A549 (cell line): ENCODE measurements at places on chromosomes 5 and 9.

GRCh38 chr9:76571743-76572146 lies 112.8 kb downstream of the GCNT1 start:
- DNase-seq: no peak

DNA sequence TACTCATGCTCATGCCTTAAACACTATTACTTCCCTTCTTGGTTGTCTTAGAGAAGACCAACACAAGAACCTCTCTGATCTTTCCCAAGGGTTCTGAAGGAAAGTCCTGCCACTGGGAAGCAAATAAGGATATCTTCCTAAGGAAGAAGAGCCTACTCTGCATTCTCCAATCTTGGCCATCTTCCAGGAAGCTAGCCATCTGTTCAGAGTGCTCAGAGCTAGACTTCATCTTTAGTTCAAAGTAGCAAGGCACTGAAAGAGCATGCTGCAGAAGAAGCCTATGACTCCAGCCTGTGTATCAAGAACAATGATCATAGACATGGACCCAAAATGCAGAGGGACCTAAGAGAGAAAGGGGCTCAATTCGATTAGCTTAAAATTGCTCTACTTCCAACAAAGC lies 114.7 kb downstream of the KIAA0825 start:
- no peak for DNase-seq

GRCh38 chr5:160685695-160686094 lies 166.3 kb downstream of the ATP10B start:
- DNase-seq: peak; percentile 9

DNA sequence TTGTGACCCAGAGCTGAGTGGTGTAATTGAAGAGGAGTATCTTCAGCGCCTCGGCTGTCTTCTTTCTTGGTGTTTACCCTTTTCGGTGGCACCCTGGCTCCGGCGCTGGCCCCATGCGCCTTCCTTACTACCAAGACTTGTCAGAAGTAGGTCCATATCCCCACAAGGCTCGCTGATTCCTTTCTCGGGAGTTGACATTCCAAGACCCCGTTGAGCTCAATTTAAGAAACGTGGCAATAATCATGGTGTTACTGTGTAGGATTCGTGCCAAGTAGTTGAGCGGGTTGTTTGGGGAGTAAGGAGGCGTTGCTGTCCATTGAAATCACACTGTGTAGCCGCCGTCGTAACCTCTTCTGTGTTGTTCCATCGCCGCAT lies 795 bp downstream of the NDUFAF2 start:
- DNase-seq: peak; percentile 25

DNA sequence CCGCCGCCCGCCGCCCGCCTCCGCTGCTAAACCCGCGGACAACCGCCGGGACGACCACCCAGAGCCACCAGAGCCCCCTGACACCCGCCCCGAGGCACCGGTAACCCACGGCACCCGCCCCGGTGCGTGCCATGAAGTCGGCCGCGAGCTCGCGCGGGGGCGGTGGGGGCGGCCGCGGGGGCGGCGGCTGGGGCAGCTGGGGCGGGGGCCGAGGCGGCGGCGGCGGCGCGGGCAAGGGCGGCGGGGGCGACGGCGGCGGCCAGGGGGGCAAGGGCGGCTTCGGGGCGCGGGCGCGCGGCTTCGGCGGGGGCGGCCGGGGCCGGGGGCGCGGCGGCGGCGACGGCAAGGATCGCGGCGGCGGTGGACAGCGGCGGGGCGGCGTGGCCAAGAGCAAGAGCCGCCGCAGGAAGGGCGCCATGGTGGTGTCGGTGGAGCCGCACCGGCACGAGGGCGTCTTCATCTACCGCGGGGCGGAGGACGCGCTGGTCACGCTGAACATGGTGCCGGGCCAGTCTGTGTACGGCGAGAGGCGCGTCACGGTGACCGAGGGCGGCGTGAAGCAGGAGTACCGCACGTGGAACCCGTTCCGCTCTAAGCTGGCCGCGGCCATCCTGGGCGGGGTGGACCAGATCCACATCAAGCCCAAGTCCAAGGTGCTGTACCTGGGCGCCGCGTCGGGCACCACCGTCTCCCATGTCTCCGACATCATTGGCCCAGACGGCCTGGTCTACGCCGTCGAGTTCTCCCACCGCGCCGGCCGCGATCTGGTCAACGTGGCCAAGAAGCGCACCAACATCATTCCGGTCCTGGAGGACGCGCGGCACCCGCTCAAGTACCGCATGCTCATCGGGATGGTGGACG lies 499 bp downstream of the FBLL1 start:
- DNase-seq: no peak

DNA sequence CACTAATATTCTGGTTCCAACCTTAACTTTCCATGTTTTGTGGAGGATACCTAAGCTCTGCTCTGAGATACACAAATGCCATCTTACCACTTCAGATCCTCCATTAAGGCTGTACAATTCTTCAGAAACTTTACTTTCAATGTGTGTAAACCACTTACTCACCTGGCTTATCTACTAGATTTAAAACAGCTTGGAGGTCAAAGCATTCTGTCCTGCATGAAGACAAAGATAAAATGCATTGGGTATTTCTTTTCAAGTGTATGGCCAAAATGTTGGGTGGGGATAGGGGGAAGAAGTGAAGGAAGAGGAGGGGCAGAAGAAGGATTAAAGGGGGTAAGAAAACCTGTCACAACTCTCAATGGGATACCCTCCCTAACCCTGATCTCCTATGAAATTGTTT lies 939 bp downstream of the GOLGA1 start:
- DNase-seq: no peak

GRCh38 chr9:35728041-35728971 lies 3.7 kb downstream of the TLN1 start:
- DNase-seq: peak; percentile 60

DNA sequence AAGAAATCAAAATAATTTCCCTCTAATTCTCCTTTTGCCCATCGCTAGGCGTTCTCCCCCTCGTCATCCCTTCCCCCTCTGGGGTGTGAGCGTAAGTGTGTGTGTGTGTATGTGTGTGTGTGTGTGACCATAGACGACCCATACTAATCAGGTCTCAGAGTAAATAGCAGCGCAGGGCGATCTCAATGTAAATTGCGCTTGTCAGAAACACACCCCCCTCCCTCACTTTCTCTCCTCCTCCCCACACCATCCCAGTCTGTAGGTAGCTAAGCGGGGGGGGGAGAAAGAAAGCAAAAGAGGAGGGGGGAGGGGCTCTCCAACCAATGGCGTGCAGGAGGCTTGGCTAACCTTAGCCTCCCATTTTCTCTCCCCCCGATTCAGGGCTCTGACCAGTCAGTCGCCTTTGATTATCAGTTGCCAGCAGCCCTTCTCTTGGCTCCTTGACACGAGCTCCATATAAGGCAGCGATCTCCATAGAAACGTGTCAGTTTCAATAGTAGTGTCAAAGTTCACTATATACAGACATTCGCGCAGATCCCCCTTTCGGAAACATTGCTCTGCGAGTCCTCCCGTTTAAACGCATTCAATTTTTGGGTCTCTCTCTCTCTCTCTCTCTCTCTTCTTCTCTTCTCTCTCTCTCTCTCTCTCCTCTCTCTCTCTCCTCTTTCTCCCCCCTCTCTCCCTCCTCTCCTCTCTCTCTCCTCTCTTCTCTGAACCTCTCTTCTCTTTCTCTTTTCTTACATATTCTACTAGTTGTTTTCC lies at the start of gene NR2F1:
Gene NR2F1, plus strand, starts transcription at position 546 of the 762 bp plus-strand sequence. CDS start 1,802 bp downstream, outside the sequence.
- DNase-seq: peak; percentile 48
